ENCODE measurements at places on chromosomes 3 and 15. TPM values are rescaled to one million over a fixed set of nuclear protein-coding genes. Genes with fewer than 3 reads are reported as not detected.

Gene LRRC49
- not detected for total RNA-seq

Gene B3GALNT1
- total RNA-seq: 2.3 TPM

Gene CCDC9B
- 1.4 TPM for total RNA-seq

Gene RBP2
- total RNA-seq: not detected

Gene CTDSPL2
- 78.0 TPM for total RNA-seq

Gene QARS1
- 246 TPM for total RNA-seq

Gene SLC6A1
- not detected for total RNA-seq

Gene SLC22A14
- total RNA-seq: 0.22 TPM

Gene C3orf20
- total RNA-seq: 0.44 TPM

- no peak for DNase-seq
These were observed 1.3 kb upstream of the PRKAR2A start for GRCh38 chr3:48848816-48849515.

GRCh38 chr15:93072011-93072410, 17.0 kb downstream of the RGMA start:
- DNase-seq: no peak

GRCh38 chr15:47003568-47003967, 713.7 kb upstream of the SEMA6D start:
- no peak for DNase-seq

GRCh38 chr15:66760968-66761725, 59.1 kb downstream of the SMAD6 start:
- no peak for DNase-seq

GRCh38 chr3:26307192-26307591, 315.4 kb upstream of the LRRC3B start:
- DNase-seq: no peak

DNA sequence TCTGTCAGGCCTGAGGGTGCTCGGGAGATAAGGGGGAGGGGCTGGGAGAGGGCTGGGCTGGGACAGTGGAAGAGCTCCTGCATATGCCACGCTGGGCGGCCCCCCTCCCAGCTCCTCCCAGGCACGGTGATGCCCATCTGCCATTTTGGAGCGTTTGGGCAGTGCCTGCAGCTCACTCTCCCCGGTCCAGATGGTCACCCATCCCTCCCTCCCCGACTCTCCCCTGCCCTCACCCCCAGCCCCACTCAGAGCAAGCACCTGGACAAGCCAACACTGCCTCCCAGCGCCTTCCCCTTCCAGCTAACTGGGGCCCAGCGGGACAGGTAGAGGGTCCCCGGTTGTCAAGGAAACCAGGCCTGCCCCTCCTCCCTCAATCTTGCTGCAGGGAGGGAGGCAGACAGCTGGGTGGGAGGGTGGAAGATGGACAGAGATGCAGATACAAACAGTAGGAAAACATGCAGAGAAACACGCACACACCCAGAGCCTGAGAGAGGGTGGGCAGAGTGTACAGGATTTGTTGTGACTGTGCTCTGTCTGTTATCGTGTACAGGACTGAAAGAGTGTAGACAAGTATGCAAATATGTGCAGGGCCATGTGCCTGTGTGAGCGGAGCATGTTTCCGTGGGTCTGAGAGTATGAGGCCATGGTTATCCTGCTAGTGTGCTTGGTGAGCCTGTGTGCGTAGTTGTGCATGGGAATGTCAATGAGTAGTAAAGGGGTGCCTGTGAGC, 17.5 kb upstream of the CORO2B start:
- DNase-seq: no peak

- DNase-seq: no peak
These were observed 2.1 kb downstream of the RNF168 start for GRCh38 chr3:196501316-196502044.

- no peak for DNase-seq
These were observed 81.4 kb downstream of the GPR156 start for GRCh38 chr3:120203621-120204020.

GRCh38 chr3:15454965-15455364, 27.6 kb downstream of the EAF1 start:
- no peak for DNase-seq

DNA sequence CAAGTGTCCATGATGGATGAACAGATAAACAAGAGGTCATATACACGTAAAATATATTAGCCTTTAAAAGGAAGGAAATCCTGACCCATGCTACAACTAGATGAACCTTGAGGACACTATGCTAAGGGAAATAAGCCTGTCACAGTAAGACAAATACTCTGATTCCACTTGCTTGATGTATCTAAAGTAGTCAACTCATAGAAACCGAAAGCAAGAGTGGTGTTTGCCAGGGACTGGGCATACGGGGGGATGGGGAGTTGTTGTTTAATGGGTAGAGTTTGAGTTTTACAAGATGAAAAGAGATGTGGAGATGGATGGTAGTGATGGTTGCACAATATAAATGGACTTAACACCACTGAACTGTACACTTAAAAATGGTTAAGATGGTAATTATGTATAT, 65.4 kb downstream of the C3orf70 start:
- DNase-seq: no peak

GRCh38 chr15:83458381-83458780, 11.2 kb downstream of the SH3GL3 start:
- DNase-seq: no peak

- no peak for DNase-seq
These were observed 12.6 kb downstream of the DCP1A start for GRCh38 chr3:53334742-53335141.

DNA sequence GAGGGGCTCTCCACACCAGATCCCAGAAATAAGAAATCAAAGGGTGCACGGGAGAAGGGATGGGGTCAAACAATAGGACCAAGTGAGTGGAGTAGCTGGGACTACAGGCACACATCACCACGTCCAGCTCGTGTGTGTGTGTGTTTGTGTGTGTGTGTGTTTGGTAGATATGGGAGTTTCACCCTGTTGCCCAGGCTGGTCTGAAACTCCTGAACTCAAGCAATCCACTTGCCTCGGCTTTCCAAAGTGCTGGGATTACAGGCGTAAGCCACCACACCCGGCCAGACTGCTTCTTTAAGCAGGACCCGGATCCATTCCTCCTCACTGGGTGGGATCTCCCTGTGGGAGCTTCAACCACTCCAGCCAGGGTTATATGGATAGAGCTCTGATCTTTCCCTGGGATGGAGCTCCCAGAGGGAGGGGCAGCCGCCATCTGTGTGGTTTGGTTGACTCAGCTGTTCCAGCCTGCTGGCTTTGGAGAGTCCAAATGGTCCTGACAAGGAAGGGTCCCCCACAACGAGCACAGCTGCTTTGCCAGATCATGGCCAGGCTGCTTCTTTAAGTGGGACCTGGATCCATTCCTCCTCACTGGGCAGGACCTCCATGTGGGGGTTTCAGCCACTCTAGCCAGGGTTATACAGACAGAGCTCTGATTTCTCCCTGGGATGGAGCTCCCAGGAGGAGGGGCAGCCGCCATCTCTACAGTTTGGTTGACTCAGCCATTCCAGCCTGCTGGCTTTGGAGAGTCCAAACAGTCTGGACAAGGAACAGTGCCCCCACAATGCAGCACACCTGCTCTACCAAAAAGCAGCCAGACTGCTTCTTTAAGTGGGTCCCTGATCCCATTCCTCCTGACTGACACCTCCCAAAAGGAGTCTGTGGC, 9.1 kb upstream of the AVEN start:
- DNase-seq: no peak

DNA sequence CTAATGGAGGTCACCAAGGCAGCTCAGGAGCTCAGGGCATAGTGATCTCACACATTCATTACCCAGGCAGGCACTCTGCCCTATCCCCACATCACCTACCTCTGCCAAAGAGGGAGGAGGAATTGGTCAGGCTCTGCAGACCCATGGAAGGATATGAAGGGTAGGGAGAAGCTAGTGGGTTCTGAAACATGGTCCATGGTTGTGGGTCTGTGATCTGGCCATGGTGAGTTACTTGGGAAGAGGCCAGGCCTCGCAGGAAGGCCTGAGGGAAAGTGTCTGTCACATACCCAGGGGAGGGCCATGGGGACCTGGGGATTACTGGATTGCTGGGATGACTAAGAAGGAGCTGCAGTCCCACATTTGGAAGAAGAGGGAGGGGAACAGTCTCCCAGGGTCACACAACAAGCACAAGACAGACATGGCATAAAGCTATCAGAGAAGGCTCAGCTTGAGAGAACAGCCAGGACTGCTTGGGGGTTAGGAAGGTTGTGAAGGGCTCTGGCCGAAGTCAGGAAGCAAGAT, 1.4 kb upstream of the PRSS50 start:
- DNase-seq: no peak

DNA sequence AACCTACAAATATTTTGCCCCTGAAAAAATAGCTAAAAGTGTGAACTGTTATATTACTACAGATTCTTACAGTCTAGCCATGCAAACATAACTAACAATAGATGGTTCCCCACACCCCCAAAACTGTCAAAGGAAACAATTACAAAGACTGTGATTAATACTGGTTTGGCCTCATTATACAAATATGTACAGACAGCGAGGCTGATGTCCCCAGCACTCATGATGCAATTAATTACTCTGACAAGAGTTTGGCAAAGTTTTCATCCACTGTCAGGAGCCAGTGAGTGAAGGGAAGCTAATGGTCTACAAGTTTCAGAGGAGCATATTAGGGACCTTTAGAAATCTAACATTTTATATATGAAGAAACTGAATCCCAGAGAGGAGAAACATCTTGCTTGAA, 61.0 kb downstream of the HMG20A start:
- DNase-seq: no peak

- DNase-seq: no peak
These were observed 2.9 kb downstream of the KLHL24 start for GRCh38 chr3:183638101-183638852.

All from naive thymus-derived CD8-positive, alpha-beta T cell (primary cell).